SK-N-MC (cell line): ENCODE measurements at places on chromosomes 5 and 9.

DNA sequence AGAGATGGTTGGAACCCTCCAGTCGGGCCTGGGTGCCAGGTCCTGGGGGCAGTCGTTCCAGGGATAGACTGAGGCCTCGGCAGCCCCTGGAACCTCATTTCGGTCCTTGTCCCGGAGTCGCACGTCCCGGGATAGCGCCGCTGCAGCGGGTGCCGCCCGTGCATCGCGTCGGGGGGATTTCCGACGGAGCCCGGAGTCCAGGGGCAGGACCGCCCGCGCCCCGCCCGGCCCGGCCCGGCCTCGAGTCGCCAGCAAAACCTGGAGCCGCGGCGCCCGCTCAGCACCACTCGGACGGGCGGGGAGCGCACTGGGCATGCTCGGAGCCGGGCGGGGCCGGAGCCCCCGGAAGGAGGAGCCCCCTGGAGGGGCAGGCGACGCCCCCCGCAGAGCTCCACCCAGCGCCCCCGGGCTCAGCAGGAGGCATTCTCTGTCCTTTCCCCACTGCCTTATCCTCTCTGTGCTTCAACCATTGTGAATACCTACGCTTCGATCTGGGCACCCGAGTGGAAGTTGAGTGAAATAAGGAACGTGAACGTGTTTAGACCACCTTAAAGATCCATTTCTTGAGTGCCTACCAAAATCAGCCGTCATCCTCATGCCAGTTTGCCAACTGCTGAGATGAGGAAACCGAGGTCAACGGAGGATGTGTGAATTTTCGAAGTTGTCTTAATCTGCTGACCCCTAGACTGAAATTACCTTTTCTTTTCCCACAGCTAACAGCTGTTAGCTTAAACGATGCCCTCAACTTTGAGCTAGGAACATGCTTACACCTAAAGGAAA, 1.7 kb upstream of the PTPN3 start:
- DNase-seq = no peak

DNA sequence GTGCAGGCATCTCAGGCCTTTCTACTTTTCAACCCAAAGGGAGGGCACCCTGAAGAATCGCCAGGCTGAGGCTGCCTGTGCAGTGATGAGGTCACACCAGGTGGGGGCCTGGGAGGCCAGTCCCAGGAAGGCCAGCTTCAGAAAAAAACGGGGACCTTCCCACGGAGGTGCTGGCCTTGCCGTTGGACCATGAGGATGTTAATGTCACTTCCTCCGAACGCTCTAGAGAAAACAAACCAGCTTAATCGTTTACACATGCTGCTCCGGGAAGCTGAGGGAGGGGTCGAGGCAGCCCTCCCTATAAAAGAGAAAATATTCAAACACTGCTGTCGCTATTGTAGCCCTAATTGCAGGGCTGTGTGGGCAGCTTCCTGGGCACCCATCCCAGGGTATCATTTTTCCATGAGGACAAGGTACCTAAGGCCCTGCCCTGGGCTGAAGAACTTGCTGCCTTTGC, 27.0 kb downstream of the PTGES start:
- no peak for DNase-seq

GRCh38 chr5:128252756-128253155, 169.2 kb downstream of the SLC12A2 start:
- no peak for DNase-seq

- DNase-seq = no peak
Observed at GRCh38 chr5:168848569-168848968, 269.4 kb upstream of the PANK3 start.

GRCh38 chr5:90932052-90932699, 373.6 kb downstream of the ADGRV1 start:
- DNase-seq = peak; percentile 76

- no peak for DNase-seq
Observed at GRCh38 chr5:150599917-150600511, 40.4 kb upstream of the SYNPO start.

GRCh38 chr9:71431931-71432330, 310.5 kb upstream of the TRPM3 start:
- DNase-seq = no peak

DNA sequence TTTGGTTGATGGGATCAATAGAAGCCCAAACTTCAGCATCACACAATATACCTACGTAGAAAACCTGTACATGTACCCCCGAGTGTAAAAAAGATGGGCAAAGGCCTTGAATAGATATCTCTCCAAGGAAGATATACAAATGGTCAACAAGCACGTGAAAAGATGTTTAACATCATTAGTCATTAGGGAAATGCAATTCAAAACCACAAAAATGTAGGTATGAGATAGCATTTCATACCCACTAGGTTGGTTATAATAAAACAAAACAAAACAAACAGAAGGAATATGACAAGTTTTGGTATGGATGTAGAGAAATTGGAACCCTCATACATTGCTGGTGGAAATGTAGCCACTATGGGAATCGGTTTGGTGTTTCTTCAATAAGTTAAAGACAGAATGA, 33.1 kb upstream of the PPARGC1B start:
- DNase-seq = no peak

DNA sequence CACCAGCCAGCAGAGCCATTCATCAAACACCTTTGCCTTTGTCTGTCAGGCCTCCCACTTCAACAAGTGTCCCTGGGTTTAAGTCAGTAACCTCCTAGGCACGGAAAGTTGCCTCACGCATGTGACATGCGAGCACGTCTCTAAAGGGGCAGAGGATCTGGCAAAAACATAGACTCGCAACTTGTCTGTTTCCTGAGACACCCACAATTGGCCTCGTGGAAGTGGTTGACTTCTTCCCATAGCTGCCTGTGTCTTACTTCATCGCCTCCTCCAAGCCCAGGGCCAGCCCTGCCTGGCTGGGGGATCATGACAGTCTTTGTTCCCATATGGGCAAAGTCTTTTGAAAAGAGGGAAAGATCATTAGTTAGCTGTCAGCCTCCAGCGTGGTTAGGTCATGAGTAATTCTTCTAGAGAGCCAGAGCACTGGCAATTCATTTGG, 35.5 kb upstream of the GLRX start:
- no peak for DNase-seq

- DNase-seq = no peak
Observed at GRCh38 chr9:123291736-123292135, 23.4 kb upstream of the STRBP start.

DNA sequence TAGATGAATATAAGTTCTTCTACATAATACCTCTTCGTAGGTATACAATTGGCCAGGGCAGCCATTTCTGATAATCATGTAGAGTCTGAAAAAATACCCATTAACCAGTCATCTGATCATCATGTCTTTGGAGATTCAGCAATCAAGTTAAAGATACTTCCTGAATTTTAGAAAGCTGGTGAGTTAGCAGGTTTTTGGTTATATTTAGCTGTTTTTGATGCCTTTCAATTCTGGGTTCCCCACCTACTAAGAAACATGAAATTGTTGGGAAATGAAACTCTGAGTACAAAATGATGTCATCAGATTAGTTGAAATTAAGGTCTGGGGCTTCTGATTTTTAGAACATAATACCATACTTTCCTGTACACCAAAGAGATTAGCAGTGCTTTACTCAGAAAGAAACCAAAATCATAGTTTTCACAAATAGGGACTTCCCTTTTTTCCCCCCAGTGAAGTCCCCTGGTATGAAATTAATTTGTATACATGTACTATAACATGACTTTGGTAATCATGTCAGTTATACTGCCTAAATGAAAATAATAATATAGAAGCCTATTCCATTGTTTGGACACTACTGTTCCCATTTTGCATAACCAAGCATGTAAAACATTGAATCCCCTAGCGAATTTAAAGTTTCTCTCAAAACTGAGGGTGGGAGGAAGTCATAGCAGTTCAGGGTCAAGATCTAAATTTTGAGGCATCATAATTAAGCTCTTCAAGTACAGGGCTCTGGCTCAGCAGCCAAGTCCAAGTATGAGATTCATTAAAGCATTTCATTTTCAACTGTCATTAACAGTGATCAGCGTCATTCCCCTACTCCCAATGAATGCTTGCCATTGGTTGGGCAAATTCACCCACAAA, 17.9 kb downstream of the PRLR start:
- DNase-seq = no peak
